Fibroblast of the conjunctiva (primary cell): ENCODE measurements at places on chromosomes 12 and 14.

GRCh38 chr12:13024531-13024916, 19.7 kb upstream of the FAM234B start:
- DNase-seq = no peak

DNA sequence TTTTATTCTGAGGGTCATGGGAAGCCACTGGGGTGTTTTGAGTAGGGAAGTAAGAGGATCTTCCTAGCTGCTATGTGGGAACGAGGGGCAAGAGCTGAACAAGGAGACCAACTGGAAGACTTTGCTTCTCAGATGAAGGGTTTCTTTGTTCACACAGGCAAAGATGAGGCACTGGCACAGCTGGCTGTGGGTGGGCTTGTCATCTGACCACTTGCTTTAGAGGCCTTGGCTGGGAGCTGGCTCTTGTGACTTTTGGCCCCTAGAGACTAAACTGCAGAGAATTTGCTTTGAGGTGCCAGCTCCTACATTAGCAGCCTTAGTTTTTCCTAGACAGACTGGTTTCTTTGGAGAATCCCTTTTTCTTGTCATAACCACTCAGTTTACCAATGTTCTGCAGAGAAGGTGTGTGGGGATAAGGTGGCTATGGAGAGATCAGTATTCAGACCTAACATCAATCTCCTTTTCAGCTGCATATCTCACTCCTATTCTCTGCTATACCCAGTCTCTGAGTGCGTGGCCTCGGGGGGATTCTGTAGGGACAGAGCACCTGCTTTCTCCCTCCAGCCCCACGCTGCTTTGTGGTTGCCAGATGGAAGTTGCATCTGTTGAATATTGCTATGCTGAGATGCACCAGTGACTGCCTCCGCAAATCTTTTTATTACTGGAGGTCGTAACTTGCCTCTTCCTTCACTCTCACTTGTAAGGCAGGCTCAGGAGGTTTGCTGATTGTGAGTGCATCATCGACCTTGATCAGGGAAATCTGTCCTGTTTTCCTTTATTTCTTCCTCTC, 12.7 kb downstream of the PPP2R5C start:
- no peak for DNase-seq

- peak; percentile 23 for DNase-seq
These were observed 220.5 kb downstream of the BCAT1 start for GRCh38 chr12:24728366-24728765.

- no peak for DNase-seq
These were observed 5.0 kb upstream of the MIA2 start for GRCh38 chr14:39228509-39229221.

GRCh38 chr12:19402743-19403431, 36.4 kb upstream of the AEBP2 start:
- DNase-seq = peak; percentile 26

GRCh38 chr12:98838231-98838647, 193.1 kb downstream of the APAF1 start:
- no peak for DNase-seq

DNA sequence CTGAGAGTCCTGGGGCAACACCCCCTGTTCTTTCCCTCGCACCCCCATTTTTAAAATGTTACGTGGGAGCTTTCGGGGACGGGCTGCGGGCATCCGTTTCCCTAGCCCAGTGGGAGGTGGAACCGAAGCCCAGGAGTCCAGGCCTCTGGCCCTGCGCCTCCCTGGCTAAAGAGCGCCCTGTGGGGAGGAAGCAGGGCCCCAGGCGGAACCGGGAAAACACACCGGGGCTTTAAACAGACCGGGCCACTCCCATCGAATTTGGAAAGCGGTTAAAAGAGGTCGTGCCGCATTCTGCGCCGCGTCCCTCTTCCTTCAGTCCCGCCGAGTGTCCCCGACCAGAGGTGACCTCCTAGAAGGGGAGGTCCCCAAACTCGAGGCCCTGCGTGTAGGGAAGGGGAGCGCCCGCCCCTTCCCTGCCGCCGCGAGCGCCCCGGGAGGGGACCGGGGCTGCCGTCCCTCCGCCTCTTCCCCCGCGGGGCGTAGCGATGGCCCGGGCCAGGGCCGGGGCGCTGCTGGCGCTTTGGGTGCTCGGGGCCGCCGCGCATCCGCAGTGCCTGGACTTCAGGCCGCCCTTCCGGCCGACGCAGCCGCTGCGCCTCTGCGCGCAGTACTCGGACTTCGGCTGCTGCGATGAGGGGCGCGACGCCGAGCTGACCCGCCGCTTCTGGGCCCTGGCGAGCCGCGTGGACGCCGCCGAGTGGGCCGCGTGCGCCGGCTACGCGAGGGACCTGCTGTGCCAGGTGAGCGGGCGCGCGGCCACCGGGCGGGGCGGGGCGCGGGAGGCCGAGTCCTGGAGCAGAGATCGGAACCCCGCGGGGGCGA, at the start of gene HHIPL1:
HHIPL1 (plus strand) TSS at position 407 of the 822 bp plus-strand sequence; CDS start at position 486, 79 bp downstream.
- no peak for DNase-seq

- DNase-seq = no peak
These were observed 11.5 kb downstream of the OAS2 start for GRCh38 chr12:112989806-112990205.

- DNase-seq = no peak
These were observed 82.3 kb downstream of the RIMBP2 start for GRCh38 chr12:130633771-130634170.

GRCh38 chr14:61280526-61281185, 482 bp downstream of the TMEM30B start:
- no peak for DNase-seq

DNA sequence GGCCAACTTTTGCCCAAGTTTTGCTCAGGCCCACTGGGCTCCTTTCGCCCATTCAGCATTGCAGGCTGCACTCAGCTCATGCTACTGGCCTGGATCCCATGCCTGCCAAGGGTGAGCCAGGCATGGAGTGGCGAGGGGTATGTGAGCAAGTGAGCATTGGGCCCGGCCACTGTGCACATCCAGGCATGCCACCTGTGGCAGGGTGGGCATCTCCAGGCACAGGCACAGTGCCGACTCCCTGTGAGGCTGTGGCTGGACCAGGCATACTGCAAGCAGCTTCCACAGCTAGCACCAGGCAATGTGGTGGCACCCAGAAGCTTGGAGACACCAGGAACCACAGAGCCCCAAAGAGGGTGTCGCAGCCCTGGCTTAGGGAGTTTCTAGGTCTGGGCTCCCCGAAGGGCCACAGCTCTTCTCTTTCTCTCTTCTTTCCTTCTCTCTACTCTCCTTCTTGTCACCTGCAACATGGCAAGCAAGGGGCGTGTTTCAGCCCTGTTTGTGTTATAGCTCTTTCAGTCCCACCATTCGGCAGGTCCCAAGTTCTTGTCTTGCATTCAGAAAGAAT, 15.6 kb downstream of the FAM186A start:
- no peak for DNase-seq

DNA sequence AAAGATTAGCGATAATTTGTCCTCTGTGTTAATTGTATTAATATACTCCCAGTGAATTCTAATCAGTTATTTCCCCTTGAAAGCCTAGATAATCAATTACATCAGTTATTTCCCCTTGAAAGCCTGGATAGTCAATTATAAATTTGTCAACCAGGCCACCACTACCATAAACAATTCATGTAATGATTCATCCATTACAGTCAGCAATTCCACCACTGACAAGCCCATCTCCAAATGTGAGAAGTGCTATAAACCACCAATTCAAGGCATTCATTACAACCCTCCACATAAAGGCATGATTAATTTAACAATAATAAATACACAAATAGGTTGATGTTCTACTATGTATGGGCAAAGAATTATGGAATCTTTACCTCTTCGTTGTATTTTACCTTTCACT, 40.9 kb downstream of the INTS13 start:
- DNase-seq = no peak

DNA sequence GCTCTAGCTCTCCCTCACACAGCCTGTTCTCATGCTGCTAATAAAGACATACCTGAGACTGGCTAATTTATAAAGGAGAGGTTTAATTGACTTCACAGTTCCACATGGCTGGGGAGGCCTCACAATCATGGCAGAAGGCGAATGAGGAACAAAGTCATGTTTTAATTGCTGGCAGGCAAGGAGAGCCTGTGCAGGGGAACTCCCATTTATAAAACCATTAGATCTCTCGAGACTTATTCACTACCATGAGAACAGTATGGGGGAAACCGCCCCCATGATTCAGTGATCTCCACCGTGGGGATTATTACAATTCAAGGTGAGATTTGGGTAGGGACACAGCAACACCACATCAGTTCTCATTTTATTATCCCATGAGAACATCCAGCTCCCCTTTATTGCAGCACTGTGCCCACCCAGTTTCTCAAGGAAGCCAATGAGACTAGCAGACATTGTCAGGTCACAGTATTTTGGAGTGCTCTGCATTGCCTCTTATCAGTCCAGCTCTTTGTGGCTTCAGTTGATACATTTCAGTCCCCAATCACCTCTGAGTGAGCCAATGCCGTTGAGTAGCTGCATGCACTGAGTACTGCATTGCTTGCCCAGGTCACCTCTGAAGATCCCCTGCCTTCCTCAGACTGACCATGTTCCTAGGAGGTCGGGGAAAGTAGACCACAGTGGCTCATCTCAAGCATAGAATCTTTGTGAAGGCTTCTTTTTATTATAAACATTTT, 131.2 kb downstream of the CRADD start:
- no peak for DNase-seq

GRCh38 chr12:106757623-106758348, 16.7 kb upstream of the RIC8B start:
- no peak for DNase-seq

GRCh38 chr12:130709151-130709970, 6.7 kb downstream of the RIMBP2 start:
- no peak for DNase-seq

DNA sequence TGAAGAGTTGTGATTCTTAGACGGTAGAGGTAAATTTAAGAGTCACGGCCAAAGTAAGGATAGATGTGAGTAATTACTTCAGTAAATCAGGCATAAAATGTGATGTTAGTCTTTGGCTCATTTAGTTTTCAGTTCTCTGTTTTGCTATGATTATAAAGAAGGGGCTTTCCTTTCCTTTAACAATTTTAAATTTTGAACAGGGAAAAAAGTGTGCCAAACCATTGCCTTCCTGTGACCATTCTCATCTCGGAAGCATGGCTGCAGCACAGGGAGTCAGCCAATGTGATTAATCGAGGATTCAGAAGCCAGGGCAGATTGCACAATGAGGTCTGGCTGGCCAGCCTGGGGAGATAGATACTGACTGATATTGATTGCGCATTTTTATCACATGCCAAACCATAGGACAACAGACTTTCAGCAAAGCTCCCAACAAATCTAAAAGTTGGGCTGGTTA, 480.2 kb upstream of the PRICKLE1 start:
- no peak for DNase-seq

- DNase-seq = no peak
These were observed 308.3 kb downstream of the DAD1 start for GRCh38 chr14:22280497-22281316.

DNA sequence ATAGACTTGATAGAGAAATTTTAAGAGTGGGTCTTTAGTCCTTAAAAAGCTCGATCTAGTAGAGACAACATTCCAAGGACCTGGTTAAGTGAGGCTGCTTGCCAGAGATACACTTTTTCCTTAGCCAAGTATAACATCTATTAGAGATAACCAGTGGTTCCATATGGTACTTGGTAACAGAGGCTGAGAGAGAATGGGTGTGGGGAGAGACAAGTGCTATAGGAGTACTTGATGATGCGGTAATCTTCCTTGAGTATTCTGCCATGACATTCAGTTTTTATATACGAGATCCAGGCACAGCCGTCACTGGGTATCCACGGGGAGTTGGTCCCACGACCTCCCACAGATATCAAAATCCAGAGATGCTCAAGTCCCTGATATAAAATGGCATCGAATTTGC, 77.4 kb upstream of the REP15 start:
- DNase-seq = no peak

DNA sequence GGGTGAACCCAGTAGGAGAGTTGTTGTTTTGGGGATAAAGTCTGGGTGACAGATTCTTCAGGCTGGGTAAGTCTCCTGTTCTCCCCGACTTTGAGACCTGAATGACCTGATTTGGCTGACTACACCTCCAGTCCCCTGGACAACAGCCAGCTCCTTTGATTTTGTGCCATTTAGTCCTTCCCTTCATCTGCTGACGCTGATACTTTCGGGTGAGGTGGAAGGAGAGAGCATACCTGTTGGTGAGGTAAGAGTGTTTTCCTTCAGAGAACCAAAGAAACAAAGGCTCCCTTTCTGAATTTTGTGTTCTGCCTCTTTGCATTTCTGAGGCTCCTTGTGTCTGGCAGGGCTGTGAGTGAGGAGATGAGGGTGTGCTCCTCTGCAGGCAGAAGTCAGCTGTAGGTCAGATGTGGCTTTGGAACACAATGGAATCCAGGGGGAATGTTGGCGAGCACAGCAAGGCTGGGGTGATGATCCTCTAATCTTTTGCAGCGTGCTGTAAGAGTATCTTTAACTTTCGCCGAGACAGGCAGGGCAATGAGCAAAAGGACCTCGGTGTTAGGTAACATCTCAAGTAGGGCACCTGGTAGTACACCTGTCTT, 12.1 kb downstream of the ETV6 start:
- DNase-seq = no peak

DNA sequence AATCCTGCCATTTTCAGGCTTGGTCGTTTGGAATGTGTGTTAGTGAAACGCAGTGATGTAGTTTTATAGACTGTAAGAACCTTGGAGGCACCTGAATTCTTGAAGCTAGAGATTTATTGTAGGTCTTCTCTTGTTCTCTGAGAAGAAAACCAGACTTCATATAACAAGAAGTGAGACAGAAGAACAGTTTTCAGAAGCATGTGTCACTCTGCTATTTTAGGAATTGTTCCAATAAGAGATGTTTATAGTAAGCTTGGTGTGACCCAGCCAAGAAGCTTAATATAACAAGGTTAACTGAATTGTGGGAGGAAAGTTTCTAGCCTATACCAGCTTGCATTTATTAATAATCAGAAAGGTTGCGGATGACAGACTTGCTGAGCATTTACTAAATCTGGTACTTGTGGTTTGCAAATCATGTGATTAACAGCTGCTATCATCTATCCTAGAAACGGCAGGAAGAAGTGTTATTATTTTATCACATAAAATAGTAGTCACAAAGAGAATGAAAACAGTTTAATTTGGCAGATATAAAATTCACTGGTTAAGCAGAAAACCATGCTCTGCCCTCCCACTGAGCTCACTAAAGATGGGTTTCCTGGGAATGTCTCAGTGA, 49.2 kb upstream of the BCAT1 start:
- peak; percentile 75 for DNase-seq
